ENCODE measurements at places on chromosomes 1 and 21.

DNA sequence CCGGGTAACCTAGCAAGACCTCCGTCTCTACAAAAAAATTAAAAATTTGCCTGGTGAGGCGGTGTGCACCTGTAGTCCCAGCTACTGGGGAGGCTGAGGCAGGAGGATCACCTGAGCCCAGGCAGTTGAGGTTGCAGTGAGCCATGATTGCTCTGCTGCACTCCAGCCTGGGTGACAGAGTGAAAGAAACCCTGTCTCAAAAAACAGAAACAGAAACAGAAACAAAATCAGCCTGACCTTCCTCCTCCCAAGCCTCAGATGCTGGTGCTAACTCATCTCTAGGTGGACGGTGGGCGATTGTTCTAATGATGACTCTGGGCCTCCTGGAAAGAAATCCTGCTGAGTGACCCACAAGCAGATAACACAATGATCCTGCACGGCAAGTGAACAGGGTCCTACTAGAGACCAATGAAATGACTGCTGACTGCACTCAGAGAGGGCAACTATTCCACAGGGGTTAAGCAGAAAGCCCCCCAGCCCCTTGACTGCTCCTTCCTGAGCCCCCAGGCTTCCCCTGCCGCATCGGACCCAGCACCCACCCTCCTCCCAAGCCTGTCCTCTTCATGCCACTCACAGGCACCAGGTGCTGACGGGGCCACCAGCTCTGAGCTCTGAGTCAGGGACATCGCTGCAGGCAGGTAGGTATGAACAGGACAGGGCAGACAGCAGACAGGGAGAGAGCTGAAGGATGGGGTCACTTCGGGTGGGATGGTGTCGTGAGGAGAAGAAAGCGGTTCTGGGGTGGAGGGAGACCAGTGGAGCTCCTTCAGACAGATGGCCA is 27.8 kb upstream of the LRRC38 start:
- no peak for DNase-seq

DNA sequence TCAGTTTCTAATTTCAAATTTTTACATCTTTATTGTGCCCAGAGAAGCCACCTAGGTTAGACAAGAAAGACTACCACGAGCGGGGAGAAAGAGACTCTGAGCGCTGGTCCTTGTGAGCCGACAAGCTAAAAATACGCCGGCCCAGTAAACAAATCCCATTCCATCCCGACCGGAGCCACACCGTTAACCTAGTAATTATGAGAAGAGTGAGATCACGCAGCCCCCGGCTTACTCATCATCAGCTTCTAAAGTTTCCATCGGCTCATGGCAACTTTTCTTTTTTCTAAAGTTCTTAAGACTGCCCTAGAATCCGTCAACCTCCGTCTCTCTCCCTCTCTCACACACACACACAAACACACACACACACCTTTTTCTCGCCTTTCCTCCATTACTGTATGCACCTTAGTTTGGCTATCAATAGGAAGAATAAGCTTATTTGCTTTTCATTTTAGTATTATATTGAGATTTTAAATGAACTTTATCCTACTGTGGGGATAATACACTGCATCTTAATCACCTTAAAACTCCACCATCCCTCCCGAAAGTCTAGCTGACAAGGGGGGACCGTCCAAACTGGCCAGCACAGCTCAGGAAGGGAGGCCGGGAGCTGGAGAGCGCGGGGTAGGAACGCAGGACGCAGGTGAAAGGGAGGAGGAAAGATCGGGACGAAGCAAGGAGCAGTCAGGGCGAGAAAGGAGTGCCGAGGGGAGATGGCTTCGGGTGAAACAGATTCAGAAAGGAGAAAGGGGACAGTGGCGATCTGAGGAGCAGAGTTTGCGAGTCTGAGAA is 728 bp downstream of the OTUD7B start:
- DNase-seq = peak; percentile 51

- DNase-seq = no peak
Observed at GRCh38 chr1:151920149-151920548, 10.8 kb upstream of the THEM4 start.

DNA sequence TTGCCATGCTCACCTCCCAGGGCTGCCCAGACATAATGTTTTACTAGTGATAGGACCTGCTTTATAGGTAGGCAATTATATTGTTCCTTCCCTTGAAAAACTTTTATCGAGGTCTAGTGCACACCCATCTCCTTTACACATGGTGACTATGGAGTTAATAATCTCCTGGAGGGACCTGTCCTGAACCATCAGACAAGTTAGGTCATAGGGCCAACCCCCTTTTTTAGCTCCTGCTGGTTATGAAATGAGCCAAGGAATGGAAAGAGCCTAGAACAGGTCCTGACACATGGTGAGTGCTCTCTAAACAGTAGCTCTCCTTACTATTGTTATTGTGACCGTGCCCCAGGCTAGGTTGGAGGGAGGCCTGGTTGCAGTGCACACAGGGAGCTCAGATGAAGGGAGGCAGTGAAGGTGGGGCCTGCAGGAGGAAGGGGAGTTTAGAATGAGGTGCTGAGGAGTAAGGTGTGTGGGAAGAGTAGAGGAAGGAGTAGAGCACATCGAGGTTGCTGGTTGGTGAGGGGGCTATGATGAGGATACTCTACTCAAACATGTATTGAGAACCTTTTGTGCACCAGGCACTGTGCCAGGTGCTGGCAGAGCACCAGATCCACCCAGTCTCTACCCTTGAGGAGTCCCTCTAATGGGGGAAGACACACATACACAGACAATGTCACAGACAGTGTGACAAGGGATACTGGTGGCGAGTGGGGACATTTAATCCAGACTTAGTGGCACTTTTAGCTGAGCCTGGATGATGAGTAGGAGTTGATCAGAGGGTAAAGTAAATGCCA is 14.1 kb upstream of the LMNA start:
- no peak for DNase-seq

DNA sequence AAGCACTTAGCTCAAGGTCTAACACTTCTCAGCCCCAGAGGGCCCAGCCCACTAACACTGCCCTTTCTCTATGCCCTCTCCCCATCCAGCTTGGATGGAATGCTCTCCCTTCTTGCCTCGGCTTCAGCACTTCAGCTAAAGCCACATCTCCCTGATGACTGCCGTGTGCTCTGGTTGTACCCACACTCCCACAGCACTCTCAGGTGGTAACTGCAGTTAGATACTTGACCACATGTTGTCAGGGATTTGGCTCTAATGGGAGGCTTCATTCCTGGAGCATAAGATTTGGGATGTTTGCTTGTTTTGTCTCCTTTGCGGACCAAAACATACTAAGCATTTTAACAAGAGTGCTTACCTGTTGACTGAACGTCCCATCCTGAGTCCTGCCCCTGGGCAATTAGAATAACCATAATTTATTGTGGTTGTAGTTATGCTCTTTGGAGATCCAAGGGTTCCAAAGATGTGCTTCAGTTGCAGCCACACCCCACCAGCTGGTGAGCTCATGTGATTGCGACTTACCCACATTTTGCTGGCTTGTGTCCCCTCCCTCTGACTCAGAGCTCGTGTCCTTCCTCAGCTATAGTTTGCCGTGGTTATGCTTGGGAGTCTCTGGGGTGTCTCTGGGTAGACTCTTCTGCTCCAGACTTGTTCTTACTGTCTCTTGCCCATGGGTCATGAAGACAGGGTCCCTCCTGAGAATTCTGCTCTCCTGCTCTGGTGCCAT is 7.7 kb upstream of the SLC26A9 start:
- no peak for DNase-seq

GRCh38 chr21:31714741-31715365 is 17.1 kb downstream of the SCAF4 start:
- no peak for DNase-seq

GRCh38 chr1:66533804-66534740 is at the start of gene SGIP1:
TSS of gene SGIP1 (plus strand) at chr1:66534153. CDS start at chr1:66534359, 206 bp downstream.
- peak; percentile 23 for DNase-seq

DNA sequence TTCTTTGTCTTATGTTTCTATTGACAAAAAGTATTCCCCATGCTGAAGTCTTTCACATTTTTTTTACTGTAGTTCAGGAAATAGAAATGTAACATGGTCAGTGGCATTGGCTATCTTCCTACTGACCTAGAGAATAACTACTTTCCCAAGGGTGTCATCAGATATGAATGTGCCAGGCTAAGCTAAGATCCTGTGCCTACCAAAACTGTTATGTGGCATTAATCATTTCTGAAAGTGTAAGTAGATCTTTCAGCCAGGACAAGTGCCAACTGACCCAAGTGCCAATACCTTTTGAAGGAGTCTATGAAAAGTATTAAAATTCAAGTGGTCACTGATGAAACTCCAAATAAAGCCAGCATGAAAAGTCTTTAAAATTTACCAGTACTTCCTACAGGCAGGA is 165.3 kb downstream of the TNFSF18 start:
- DNase-seq = no peak

DNA sequence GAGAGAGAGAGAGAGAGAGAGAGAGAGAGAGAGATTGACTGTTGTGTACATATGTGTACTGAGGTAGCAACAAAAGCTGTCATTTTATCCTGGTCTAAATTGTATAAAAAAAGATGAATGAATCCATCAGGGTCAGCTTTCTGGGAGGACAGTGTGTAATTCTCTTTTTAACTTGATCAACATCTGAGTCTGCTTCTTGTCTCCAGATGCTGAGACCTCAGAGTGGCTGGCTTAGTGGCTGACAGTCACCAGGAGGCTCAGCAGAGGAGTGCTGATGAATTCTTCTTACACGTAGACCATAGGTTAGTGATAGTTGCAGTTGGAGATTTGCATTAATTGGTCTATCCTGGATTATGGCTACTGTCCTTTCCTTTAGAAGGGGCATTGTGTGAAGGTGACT is 28.5 kb upstream of the PLXNA2 start:
- DNase-seq = no peak

GRCh38 chr1:86573763-86574484 is 27.0 kb downstream of the CLCA4 start:
- DNase-seq = no peak

DNA sequence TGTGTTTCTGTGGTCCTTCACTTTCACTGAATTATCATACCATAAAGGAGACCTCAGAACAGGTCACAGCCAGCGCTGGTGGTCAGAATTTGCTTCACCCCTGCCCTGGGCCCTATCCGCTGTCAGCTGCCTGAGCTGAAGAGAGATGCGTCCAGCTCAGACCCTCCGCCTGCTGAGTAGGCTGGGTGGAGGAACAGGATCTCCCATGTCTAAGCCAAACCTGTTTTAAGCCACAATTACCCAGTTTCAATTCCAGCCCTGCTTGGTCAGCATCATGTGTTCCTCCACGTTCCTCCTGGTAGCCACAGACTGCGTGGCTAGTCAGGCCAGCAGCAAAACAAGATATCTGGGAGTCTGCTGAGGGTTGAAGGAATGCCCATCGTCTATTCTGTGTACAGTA is 13.5 kb upstream of the BGLAP start:
- DNase-seq = no peak

DNA sequence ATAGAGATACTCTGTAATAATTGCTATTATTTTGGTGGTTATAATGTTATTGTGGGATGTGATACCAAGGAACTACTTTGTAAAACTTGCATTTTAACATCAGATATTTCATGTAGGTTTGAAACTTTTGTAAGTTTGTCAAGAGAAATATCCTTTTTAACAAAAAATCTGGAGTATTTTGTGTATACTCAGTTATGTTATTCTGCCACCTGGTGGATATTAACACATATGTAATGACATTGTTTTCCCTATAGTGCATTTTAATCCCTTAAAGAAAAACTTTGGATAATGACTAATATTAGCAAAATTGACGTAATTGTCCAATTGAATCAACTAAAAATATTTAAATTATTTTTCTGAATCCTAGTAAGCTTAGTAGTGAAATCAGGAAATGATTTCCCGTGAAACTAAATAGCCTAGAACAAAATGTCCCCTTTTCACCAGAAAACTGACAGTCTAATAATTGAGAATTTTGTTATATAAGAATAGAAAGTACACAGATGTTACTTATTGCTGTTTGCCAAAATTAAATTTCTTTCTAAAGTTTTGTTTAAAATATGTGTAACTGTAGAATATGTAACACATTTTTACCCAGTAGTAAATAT is 39.6 kb downstream of the KCTD3 start:
- no peak for DNase-seq

DNA sequence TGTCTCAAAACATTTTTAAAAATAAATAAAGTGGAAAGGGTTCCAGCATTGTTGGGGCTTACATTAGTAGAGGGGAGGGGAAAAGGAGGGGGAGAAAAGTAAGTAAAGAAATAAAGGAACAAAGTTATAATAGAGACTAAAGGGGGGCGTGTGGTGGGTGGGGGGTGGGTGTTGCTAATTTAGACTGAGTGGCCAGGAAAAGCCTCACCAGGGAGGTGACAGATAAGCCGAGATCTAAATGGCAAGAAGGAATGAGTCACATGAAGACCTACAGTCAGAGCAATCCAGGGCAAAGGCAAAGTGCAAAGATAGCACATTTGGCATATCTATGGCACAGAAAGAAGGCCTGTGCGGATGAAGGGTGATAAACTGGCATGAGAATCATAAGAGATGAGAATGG is 7.5 kb downstream of the MPL start:
- no peak for DNase-seq

DNA sequence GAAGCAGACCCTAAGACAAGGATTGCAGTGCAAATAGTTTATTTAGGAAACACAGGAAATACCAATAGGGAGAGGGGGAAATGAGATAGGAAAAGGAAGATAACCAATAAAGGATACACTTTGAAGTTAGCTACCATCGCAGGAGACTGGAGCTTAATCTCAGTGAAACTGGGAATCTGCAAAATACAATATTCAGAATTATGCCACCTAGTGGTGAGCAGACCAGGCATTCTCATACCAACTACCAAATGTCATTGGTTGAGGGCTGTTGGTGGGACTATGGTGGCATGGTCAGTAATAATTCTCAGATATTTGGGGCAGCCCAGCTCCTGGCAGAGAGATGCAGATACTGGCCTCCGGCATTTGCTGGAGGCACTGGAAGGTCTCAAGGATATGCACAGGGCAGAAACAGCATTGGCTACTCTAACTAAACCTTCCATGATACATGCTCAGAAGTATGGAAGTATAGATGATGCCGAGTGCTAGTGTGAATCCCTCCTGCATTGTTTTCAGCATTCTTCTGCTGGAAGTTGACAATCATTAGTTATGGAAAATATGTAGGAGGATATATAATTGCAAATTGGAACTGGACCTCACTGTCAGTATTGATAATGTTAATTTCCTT is 11.8 kb upstream of the ZFP69B start:
- peak; percentile 27 for DNase-seq

DNA sequence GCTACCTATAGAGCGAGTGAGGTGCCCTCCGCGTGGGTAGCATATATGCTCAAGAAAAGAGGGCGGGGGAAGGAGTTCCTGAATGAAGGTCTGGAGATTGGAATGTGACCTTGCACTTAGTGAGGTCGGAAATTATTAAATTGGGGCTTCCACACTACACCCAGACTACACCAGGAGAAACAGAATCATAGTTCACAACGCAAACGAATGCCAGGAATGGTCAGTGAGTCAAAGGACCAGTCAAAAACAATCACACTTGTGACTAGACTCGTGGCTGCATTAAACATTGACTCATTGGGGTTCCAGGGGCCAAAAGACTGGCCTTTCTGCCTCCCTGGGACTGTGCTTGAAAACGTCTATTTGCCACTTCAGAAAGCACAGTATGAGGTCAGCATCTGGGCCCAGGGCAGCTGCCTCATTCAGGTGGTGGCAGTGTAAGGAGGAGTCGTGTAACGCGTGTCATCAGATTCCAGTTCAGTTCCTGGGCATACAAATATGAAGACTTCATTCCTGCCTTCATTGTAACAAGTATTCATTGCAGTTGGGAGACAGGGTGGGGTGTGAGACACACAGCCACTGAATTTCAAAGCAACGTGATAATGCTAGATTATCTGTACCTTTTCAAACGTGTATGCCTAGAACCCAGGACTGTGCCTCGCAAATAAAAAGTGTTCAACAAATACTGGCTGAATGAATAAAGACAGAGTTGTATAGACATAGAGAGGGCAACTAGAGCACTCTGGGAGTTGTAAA is at the start of gene YOD1:
Gene YOD1, minus strand, starts transcription at position 18 of the 753 bp plus-strand sequence. CDS start 178 bp downstream, outside the sequence.
- DNase-seq = no peak

- DNase-seq = no peak
Observed at GRCh38 chr21:35811191-35811806, 249.0 kb downstream of the SETD4 start.

Measured in tibial nerve (tissue), 4 donors.